A673 (cell line): ENCODE measurements at places on chromosomes 2 and 18.
A peak's percentile ranks its signal among the peaks of the same experiment; 100 is the strongest.

- no peak for DNase-seq
Observed at GRCh38 chr2:224014336-224014735, 24.8 kb downstream of the SERPINE2 start.

DNA sequence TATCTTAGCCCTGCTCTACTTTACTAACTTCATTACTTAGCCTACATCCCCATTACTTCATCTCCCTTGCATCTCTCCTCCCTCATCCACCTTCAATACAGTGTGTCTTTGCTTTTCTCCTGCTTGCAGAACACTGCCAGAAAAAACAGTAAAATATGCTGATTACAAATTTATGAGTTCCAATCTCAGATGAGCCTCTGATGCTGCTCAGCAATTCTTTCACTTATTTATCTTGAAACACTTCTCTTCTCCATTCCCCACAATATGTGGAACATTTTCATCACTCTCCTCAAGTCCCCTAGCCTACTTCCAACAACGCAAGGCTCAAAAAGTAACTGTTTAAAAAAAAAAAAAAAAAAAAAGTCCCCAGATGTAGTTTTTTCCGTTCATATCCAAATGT, 7.1 kb downstream of the VPS54 start:
- no peak for DNase-seq

GRCh38 chr2:197294260-197294659, 16.3 kb downstream of the ANKRD44 start:
- DNase-seq, result no peak

- DNase-seq, result no peak
Observed at GRCh38 chr2:80380736-80381135, 76.2 kb upstream of the LRRTM1 start.

GRCh38 chr2:206764673-206765241, 371 bp downstream of the MDH1B start:
- no peak for DNase-seq

- peak; percentile 29 for DNase-seq
Observed at GRCh38 chr2:237471438-237472186, 15.4 kb upstream of the MLPH start.

- DNase-seq, result no peak
Observed at GRCh38 chr2:201132518-201132917, 16.6 kb downstream of the CFLAR start.

- peak; percentile 26 for DNase-seq
Observed at GRCh38 chr2:67997528-67997900, 65.3 kb downstream of the C1D start.

DNA sequence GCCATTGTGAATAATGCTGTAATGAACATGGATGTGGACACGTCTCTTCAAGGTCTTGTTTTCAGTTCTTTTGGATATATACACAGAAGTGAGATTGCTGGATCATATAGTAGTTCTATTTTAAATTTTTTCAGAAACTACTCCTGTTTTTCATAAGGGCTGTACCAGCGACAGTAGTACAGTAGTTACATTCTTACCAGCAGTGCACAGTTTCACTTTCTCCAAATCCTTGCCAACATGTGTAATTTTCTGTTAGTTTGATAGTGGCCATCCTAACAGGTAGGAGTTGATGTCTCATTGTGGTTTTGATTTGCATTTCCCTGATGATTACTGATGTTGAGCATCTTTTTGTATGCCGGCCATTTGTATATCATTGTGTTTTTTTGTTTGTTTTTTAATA, 81.7 kb downstream of the EPC2 start:
- no peak for DNase-seq

GRCh38 chr2:133045787-133046186, 375.8 kb upstream of the LYPD1 start:
- no peak for DNase-seq

DNA sequence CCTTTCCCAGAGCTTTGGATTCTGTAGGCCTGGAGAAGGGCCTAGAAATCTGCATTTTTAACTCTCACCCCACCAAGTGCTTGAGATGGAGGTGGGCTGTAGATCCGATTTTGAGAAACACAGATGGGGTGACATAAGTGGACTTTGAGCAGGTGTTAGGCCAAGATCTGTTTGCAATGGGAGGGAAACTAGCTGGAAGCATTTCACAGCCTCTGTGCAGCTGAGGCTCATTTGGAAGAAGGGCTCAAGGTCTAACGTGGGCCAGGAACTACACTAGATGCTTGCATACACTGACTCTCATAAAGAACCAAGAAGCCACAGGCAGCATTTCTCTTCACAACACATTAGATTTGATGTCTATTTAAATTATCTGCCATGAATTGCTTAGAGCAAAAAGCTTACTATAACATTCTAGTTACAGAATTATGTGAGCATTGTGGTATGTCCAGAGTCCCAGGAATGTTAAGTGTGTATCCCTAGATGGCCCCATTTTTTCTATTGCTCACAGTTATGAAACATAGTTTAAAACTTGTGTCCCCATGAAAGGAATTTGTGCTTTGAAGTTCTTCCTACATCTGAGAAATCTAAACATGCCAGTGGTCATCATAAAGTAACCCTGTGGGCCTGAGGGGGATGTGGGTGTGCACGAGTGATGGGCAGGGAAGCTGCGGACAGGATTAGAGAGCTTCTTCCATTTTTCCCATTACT, 77.2 kb downstream of the CD28 start:
- no peak for DNase-seq
